Epithelial cell of umbilical artery (primary cell): ENCODE measurements at places on chromosomes 12 and 14. TPM values are rescaled to one million over a fixed set of nuclear protein-coding genes. Genes with fewer than 3 reads are reported as not detected.

Gene IRF9
- total RNA-seq, result 36.4 and 131 TPM in 2 replicates

Gene TMTC1
- total RNA-seq, result 2.6 and 16.7 TPM in 2 replicates

Gene PKP2
- total RNA-seq, result 5.5 and 16.0 TPM in 2 replicates

Gene HOXC13
- total RNA-seq, result not detected in 2 replicates

Gene CRY1
- 13.4 and 15.6 TPM in 2 replicates for total RNA-seq

Gene CDCA4
- total RNA-seq, result 49.7 and 51.0 TPM in 2 replicates

Gene NOVA1
- total RNA-seq, result 0.97 and 2.0 TPM in 2 replicates

Gene CCDC175
- total RNA-seq, result not detected in 2 replicates

Gene NKX2-1
- total RNA-seq, result not detected in 2 replicates

Gene CD69
- total RNA-seq, result 0.97 and 2.0 TPM in 2 replicates

Gene KRT6C
- not detected in 2 replicates for total RNA-seq

Gene NEUROD4
- total RNA-seq, result not detected in 2 replicates

Gene GARIN6
- not detected in 2 replicates for total RNA-seq

Gene B4GALNT1
- 0.65 TPM in 1 of 2 replicates, not detected in the other for total RNA-seq

Gene TSPAN31
- total RNA-seq, result 56.2 and 118 TPM in 2 replicates

Gene ZC2HC1C
- total RNA-seq, result 1.3 and 3.6 TPM in 2 replicates

Gene CELA1
- total RNA-seq, result not detected in 2 replicates

Gene TAS2R14
- 1.3 and 2.4 TPM in 2 replicates for total RNA-seq

Gene INSM2
- not detected in 2 replicates for total RNA-seq

Gene PSMC1
- total RNA-seq, result 183 and 375 TPM in 2 replicates

Gene CHMP4A
- total RNA-seq, result 28.3 and 54.1 TPM in 2 replicates

Gene OTOGL
- 1.8 and 4.2 TPM in 2 replicates for total RNA-seq

Gene PLEKHD1
- total RNA-seq, result under 0.01 TPM in 1 of 2 replicates, not detected in the other

Gene CLEC7A
- total RNA-seq, result 0.46 TPM in 1 of 2 replicates, not detected in the other

Gene ACIN1
- total RNA-seq, result 57.5 and 65.7 TPM in 2 replicates

Gene ADCY4
- 20.1 and 36.6 TPM in 2 replicates for total RNA-seq

Gene SLC25A29
- total RNA-seq, result 38.0 and 50.6 TPM in 2 replicates

Gene ACOT6
- total RNA-seq, result 0.30 TPM in 1 of 2 replicates, not detected in the other

Gene ACRBP
- 0.32 and 0.46 TPM in 2 replicates for total RNA-seq

Gene RIPK3
- 5.5 and 6.7 TPM in 2 replicates for total RNA-seq

Gene KRT74
- total RNA-seq, result not detected in 2 replicates

Gene MNAT1
- 46.7 and 89.0 TPM in 2 replicates for total RNA-seq

Gene NOS1
- total RNA-seq, result not detected in 2 replicates

Gene CBLN3
- total RNA-seq, result 0.32 and 0.76 TPM in 2 replicates

Gene NANOG
- total RNA-seq, result not detected in 2 replicates

Gene OR6C65
- not detected in 2 replicates for total RNA-seq

Gene CCDC38
- not detected in 2 replicates for total RNA-seq

Gene CRIP1
- total RNA-seq, result 0.32 and 2.4 TPM in 2 replicates

Gene DNAJC22
- total RNA-seq, result 0.61 and 1.3 TPM in 2 replicates

Gene FGF23
- total RNA-seq, result not detected in 2 replicates

Gene RILPL1
- total RNA-seq, result 5.2 and 6.5 TPM in 2 replicates

Gene ENDOU
- total RNA-seq, result not detected in 2 replicates

Gene NINJ2
- 0.65 TPM in 1 of 2 replicates, not detected in the other for total RNA-seq

Gene RTN1
- total RNA-seq, result 0.61 and 0.65 TPM in 2 replicates

Gene MOK
- total RNA-seq, result 1.5 and 3.2 TPM in 2 replicates

Gene CABP1
- total RNA-seq, result not detected in 2 replicates

Gene FUT8
- total RNA-seq, result 36.7 and 53.3 TPM in 2 replicates

Gene INHBE
- 0.15 TPM in 1 of 2 replicates, not detected in the other for total RNA-seq

Gene MMP19
- 0.30 and 0.32 TPM in 2 replicates for total RNA-seq

Gene CACNA1C
- total RNA-seq, result under 0.01 TPM in 1 of 2 replicates, not detected in the other

Gene TSPAN8
- 5.8 and 9.1 TPM in 2 replicates for total RNA-seq

Gene PRB2
- total RNA-seq, result not detected in 2 replicates
